ENCODE measurements at places on chromosomes 12 and 14. TPM values are rescaled to one million over a fixed set of nuclear protein-coding genes. Genes with fewer than 3 reads are reported as not detected.
A peak's percentile ranks its signal among the peaks of the same experiment; 100 is the strongest.

COL2A1 gene
- 88.7 TPM for total RNA-seq

ZNF84 gene
- total RNA-seq = 40.4 TPM

AJUBA gene
- total RNA-seq = 30.5 TPM

SOX5 gene
- 7.3 TPM for total RNA-seq

SYT1 gene
- total RNA-seq = 2.5 TPM

RGS6 gene
- 3.7 TPM for total RNA-seq

- DNase-seq = no peak
Measured at GRCh38 chr12:122850695-122851350, 15.6 kb downstream of the HIP1R start.

DNA sequence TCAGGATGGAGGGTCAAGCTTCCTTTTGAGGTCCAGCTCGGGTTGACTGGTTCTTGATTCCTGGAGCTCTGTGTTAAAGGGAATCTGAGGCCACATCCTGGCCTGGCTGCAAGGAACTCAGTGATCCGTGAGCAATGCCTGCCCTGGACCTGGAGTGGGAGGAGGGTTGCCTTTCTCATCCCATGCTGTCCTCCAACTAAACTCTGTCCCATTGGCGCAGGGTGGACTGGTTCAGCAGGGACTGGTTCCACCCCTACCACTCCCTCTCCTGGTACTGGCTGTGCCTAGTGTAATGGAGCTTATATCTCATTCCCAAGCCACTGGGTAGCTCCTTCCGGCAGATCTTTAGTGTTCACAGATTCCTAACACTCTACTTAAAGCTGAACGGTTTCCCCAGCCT, 3.9 kb upstream of the CMKLR1 start:
- no peak for DNase-seq

GRCh38 chr12:110686294-110686903, 2.5 kb downstream of the HVCN1 start:
- no peak for DNase-seq

DNA sequence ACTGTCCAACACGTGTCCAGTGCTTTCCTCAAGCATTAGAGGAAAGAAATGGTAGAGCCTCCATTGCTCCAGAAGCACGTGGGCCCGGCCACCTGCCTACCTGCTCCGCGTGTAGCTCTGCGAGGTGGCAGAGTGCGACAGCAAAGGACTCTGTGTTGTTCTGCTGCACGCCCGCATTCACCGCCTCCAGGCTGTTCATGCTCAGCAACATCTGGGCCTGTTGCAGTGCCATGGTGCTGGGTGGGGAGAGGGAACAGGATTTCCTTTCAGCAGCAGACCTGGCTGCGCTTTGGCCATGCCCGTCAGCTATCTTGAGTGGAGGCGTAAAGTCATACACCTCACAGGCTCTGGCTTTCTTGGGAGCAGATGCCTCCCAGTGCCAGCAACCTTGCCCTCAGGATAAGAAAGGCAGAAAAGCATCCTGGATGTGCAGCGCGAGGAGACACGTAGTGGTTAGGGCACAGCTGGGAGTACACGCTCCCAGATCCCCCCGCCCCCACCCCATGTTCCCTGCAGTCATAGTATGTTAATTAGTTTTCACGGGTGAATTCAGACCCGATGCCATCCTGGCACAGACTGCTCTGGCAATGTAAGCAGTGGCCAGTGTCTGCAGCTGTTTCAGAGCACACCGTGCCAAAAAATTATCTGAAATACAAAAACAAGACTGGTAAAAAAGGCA, 25.1 kb downstream of the ANAPC5 start:
- DNase-seq = peak; percentile 80

GRCh38 chr12:53476769-53477209, 22.5 kb downstream of the MAP3K12 start:
- DNase-seq = no peak

DNA sequence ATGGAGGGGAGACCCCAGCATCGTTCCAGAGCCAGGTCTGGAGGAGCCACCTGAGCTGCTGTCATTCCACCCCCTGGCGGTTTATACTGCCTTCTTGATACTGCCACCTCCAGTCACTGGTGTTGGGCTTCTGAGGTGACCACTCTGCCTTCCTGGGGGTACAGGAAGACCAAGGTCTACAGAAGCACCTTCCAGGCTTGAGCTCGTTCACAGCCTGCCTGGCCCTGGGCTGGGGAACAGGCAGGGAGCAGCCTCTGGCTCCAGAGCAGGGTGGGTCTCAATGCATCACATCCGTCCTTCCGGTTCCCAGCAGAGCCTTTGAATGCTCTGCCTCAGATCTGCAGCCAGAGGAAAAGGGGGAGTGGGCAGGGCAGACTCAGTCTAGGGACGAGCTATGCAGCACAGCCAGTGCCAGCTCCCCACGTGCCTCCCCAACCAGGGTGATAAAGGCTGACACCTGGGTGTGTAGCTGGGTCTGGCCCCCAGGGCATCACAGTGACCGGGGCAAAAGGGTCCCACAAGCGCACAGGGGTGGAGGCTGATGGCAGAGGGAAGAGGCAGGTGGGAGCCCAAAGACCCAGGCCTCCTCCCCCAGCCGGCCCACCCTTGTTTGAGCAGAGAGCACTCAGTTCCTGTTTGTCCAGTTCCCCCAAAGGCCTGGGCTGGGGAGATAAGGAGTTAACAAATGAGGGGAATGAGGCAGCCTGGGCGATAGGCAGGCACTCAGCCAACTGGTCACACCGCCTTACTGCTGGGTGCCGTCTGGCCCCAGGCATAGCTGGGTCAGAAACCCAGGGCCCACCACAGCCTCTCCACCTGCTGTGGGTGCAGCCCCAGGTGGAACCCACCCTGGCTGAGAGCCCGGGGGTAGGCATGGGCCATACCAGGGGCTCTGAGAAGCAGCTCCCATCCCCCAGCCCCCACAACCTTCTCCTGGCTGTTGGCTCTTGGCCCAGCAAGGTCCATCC, 17.1 kb downstream of the DEGS2 start:
- DNase-seq = peak; percentile 65

- no peak for DNase-seq
Measured at GRCh38 chr12:45468751-45469615, 253.1 kb downstream of the ANO6 start.

DNA sequence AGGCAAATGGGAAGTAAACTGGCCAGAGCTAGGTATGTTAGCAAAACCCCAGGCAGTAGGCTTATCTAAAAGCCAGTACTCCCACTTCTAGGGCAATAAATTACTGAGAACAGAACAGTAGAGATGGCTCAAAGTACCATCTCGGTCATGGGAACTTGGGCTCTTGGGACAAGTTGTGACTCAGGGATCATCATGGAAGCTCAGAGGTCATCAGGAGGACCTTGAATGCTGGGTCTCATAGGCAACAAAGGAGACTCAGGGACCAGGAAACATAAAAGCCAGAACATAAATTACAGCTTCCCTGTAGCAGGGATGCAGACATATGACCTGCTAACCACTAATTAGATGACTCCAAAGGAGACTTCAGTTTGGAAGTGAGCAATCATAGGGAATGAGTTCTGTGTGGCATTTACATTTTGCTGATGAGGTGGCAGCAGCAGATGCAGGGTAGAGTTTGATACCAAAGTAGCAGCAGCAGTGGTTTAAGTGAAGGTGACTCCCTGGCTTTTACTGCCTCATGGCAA, 97.6 kb upstream of the SCAF11 start:
- no peak for DNase-seq

- DNase-seq = peak; percentile 21
Measured at GRCh38 chr12:68334132-68334531, 2.0 kb upstream of the MDM1 start.

DNA sequence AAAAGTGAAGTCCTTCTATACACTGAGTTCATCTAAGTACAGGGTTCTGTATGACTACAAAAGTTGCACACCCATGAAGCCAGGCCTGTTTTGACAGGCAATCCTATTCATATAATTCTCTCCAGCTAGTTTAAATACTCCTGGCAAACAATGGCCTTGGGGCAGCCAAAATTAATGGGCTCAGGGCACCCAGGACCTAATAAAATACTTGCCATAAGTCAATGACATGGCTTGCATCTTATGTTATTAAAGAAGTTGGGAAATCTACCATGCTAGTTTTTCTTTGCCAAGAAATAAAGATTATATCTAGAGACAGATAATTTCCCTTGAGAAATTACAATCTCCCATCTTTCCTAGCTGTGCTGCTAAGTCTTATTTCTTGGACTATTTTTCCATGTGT, 11.1 kb upstream of the TMTC1 start:
- DNase-seq = no peak

All from muscle of leg (tissue), 16 donors.